ENCODE measurements at places on chromosomes 2 and 18.

DNA sequence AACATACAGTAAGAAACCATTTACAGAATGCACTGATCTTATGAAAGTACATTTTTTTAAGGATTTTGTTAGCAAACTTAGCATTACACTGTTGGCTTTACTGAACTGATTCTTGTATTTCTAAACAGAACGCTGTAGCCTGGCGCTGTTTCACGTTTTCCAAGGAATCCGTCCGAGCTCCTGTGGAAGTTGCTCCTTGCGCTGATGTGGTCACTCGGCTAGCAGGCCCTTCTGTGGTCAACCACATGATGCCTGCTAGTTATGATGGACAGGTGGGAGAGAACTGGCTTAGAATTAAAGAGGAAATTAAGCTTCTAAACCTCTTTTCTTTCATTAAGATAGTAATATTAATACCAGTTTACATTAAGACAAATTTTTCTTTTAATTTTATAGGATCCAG, 76.8 kb downstream of the CEP192 start:
- no peak for DNase-seq

GRCh38 chr2:167424803-167425755, 536.8 kb downstream of the XIRP2 start:
- DNase-seq, result no peak

- DNase-seq, result no peak
Measured at GRCh38 chr2:234492717-234493485, 4.0 kb downstream of the ARL4C start.

DNA sequence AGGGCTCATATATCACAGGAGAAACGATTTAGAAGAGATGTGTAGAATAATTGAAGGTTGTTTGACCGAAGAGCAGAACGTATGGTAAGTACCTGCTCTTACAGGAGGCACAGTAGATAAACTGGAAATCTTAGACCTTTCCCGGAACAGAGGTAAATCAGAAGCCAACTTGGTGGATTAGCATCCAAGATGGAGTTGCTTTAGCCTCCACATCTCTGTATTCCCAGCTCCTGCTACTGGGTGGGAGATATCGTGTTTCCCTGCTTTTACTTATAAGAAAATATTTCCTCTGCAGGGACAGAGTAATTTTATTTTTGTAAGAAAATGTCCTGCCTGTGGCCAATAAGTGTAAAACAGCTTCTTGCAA, 164.5 kb downstream of the SLC39A10 start:
- DNase-seq, result no peak

DNA sequence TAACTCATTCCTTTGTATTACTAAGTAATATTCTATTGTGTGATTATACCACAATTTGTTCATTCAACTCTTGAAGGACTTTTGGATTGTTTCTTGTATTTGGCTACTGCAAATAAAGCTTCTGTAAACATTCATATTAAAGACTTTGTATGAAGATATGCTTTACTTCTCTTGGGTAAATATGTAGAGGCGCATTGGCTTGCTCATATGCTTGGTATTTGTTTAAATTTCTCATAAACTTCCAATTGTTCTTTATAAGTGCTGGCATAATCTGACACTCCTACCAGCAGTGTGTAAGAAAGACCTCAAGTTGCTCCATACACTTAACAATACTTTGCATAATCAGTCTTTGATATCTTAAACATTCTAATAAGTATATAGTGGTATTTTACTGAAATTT, 792.8 kb upstream of the LRRTM1 start:
- no peak for DNase-seq

DNA sequence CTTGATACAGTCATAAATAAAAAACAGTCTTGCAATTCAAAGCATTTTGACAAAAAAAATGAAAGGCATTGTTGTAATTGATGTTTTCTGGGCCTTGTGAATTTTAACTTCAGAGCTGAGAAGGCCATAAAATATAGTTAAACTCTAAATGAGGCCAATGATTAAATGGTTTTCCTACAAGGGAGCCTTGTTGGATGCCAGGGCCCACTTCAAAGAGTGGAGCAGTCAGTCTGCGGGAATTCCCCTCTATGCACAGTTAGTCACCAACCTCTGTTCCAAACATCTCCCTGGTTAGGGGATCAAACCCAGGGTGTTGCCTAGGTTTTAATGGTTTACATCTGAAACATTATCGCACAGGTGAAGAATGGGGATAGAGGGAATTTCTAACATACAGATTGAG, 143.4 kb downstream of the NCKAP5 start:
- no peak for DNase-seq

DNA sequence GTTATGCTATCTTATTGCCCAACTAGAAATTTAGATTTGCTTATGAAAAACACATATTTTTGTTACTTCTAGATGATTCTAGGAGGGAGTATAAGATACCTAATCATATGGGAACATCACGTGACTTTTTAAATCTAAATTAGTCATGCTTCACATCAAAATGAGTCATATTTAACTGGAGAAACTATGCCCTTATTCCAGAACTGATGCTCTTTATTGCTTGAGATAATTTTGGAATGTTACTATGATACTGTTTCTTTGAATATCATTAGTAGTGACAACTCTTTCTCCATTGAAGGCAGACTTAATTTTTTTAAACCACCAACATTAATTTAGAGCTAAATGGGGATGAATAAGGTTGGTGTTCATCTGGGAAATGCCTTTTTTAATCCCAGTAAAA, 19.9 kb upstream of the ELAC1 start:
- no peak for DNase-seq

GRCh38 chr2:10897956-10898355, 13.8 kb upstream of the KCNF1 start:
- DNase-seq, result no peak

- DNase-seq, result no peak
Measured at GRCh38 chr18:56431551-56431950, 206.8 kb downstream of the TXNL1 start.

- DNase-seq, result no peak
Measured at GRCh38 chr2:10039658-10040410, 3.5 kb upstream of the KLF11 start.

DNA sequence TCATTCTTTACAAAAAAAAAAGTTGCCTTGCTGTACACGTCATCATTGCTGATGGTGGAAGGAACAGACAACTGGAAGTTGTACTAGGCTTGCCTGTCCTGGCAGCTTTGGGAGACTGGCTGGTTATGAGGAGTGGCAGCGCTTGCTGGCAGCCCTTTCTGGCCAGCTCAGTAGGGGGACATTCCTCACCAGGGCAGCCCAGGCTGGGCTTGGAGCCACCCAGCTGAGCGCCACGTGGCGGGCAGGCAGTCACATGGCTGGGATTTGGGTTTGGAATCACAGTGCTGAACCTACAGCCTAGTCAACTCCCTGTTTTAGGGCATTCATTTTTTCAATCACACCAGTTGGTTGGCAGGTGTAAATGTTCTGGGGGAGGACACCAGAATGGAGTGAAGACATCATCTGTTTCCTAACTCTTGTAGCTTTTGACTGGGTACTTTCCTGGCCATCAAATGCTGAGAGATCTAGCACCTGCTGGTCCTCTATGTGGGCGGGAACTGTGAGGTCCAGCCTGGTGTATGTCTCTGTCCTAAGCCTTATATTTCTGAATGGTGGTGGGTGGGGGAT, 139.3 kb downstream of the SETBP1 start:
- DNase-seq, result no peak

DNA sequence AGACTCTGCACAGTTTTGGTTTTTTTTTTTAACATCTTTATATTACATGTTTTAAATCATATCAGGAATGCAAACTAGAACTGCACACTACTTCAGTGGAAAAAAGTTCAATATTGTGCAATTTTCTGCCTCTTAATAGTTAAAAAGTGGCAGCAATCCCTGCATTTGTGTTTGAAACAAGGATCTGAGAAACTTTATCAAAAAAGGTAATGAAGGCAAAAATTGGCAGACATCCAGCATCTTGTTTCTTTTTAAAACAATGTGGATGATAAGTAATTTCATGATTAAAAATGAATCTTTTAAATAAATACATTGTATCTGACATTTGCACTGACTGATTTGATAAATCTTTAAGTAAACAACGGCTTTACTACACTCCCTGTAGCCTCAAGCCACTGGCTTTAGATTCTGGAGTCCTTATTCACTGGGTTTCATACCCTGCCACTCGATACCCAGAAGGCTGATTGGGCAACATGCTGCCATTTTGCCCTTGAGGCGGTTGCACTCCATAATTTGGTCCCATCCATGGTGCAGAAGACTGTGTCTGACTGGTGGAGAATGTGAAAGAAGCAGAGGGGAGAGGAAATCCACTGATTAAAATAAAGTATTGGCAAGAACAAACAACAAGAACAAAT, 21.6 kb upstream of the C2orf42 start:
- DNase-seq, result no peak

GRCh38 chr18:49768051-49768391, 45.3 kb downstream of the ACAA2 start:
- DNase-seq, result peak; percentile 48

GRCh38 chr18:62989195-62989594, 273.9 kb downstream of the PHLPP1 start:
- DNase-seq, result no peak

DNA sequence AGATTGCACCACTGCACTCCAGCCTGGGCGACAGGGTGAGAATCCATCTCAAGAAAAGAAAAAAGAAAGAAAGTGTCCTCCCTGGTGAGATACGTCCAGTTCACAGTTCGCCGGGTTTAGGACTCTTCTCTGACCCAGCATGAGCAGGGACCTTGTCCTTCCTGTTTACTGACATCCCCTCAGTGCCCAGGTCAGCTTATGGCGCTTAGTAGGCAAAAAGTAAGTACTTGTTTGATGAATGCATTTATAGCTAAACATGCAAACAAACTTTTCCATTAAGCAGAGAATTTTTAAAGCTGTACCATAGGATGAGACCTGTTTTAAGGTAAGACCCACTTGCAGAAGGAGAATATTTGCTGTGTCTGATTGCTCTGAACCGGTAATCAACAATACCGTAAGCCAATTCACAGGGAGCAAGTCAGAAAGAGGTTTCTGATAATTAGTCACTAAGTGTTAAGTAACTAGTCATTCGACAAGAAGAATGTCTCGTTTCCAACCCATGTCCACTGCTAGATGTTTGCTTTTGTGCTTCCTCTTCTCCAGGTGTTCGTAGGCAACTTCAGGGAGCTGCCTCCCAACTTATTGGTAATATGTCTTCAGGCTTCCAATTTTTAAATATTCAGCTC, 40.0 kb downstream of the MOGAT1 start:
- DNase-seq, result no peak

DNA sequence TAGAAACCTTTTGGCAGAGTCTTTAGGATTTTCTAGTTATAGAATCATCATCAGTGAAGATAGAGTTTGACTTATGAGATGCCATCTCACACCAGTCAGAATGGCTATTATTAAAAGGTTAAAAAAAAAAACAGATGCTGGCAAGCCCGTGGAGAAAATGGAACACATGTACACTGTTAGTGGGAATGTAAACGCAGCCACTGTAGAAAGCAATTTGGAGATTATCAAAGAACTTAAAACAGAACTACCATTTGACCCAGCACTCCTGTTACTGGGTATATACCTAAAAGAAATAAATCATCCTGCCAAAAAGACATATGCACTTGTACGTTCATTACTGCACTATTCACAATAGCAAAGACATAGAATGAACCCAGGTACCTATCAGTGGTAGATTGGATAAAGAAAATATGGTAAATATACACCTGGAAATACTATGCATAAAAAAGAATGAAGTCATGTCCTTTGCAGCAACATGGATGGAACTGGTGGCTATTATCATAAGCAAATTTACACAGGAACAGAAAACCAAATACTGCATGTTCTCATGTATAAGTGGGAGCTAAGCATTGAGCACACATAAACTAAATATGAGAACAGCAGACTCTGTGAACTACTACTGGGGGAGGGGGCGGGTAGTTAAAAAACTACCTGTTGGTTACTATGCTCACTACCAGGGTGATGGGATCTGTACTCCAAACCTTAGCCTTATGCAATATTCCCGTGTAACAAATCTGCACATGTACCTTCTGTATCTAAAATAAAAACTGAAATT, 279.0 kb downstream of the KIAA1328 start:
- no peak for DNase-seq

- no peak for DNase-seq
Measured at GRCh38 chr2:172513524-172513900, 42.4 kb upstream of the PDK1 start.

DNA sequence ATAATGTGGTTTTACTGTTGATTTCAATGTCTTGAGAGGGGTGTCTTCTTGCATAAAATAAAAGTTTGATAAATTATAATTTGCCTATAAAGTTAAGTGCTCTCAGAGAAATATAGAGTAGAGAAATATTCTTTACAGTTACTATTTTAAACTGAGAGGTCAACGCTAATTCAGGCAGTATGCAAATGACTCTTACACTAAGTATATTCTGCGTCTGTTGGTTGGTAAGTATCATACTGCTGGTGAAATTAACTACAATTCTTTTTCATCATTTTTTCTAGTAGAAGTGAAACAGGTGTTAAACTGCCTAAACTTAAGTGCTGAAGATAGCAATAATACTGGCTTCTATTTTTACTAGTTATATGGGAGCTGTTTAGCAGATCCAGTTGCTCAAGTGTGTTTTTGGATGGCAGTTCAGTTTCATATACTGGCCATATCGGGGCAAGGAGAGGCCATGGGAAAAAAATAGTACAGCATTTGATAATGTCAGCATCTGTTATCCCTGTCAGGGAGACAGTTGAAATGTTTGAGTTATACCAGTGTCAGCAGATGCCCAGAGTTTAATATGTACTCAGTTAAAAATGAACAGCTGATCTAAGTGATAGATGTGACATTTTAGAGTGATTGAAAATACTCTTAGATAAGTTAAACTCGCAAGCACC, 86.2 kb downstream of the MIB1 start:
- no peak for DNase-seq

GRCh38 chr2:83081826-83082690, 1377.0 kb downstream of the SUCLG1 start:
- DNase-seq, result no peak

DNA sequence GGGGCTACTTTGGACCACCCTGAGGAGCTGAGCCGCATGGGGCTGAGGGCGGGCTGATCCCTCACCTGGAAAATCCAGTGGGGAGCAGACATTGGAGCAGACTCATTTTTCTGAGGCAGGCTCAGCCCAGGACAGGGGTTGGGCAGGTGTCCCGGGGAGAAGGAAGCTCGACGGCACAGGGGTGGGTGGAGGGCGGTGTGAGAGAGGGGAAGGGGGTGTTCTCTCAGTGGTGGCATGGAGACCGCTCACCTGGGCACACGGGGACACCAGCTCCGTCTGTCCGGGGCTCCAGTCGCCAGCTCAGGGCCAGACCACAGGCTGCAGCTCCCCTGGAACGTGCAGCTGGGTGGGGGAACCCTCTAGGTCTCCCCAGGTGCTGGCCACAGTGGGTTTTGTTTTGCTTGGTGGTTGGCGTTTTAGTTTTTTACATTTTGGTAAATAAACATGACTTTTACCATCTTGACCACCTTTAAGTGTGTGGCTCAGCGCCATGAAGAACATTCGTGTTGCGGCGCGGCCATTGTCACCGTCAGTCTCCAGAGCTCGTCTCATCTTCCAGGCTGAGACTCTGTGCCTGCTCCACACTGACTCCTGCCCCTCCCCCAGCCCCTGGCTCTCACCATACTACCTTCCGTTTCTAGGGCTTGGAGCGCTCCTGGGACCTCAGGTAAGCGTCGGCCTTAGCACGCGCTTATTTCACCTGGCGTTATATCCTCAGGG, 4.3 kb upstream of the MAB21L4 start:
- DNase-seq, result no peak

- no peak for DNase-seq
Measured at GRCh38 chr2:219384083-219384713, 3.5 kb downstream of the DNPEP start.

GRCh38 chr2:118761771-118762170, 85.7 kb downstream of the EN1 start:
- DNase-seq, result no peak

GRCh38 chr2:174597345-174598047, at the start of gene WIPF1:
Gene WIPF1, minus strand, starts transcription at chr2:174597804. Its CDS starts 12,231 bp downstream, at chr2:174585573.
- DNase-seq, result no peak

Data from neuronal stem cell (in vitro differentiated cells).